Mesothelial cell of epicardium (in vitro differentiated cells): ENCODE measurements at places on chromosomes 5 and 9.
A peak's percentile ranks its signal among the peaks of the same experiment; 100 is the strongest.

GRCh38 chr9:71607461-71607881 lies 160.8 kb downstream of the CEMIP2 start:
- no peak for DNase-seq

- no peak for DNase-seq
These were observed 1.7 kb downstream of the INPP5E start for GRCh38 chr9:136437839-136438547.

- DNase-seq = no peak
These were observed 28.6 kb upstream of the FEM1C start for GRCh38 chr5:115573133-115573532.

DNA sequence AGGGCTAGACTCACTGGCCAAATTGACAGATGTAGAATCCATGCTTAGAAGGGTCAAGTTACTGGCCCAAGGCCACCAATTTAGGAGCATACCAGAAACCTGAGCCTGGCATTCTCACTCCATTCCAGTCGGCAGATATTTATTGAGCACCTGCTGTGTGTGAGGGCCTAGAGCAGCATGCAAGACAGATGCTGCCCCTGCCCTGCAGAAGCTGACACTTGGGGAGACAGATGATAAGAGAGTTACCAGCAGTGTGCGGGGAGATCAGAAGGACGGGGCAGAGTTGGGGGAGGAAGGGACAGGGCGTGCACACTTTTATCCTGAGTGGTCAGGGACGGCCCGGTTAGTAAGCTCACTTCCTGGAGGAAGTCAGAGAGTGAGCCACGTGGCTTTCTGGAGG lies 111.5 kb upstream of the RAPGEF1 start:
- no peak for DNase-seq

- DNase-seq = peak; percentile 79
These were observed 316.2 kb upstream of the CLINT1 start for GRCh38 chr5:158174918-158175851.

DNA sequence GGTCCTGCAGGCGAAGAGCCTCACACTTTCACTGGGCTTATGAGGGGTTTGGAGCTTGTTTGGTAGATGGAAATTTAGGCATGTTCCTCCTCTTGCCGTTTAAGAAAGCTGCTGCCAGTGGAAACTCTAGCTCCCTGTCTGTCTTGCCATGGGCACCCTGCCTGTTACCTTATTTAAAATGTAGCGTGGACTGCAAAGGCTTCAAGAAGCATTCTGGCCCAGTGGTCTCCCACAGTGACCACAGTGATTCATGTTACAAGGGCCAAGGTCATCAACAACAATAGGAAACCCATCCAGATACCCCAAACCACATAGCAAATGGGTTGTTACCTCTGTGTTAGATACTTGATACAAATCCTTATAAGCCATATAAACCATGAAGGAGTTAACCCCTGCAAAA lies 96.6 kb downstream of the DPYSL3 start:
- DNase-seq = no peak

DNA sequence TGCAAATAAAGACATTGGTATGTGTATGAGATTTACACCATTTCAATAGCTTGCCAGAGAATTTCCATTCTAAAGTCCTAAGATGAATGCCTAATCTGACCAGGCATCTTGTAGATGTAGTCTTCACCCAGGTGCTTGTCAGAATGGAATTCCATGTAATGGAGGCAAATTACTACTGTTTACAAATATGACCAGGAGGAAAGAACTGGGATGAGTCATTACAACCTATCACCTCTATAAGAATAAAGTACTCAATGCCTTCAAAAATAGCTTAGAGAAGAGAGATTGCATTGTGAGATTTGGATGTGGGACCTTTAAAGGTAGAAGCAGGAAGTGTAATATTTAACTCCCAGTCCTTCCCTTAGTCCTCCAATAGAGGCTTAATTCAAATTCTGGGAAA lies 507.0 kb upstream of the PTGER4 start:
- no peak for DNase-seq

- no peak for DNase-seq
These were observed 198.6 kb downstream of the PAX5 start for GRCh38 chr9:36835271-36835996.

GRCh38 chr5:34053133-34053532 lies 10.1 kb upstream of the C1QTNF3 start:
- no peak for DNase-seq

- DNase-seq = no peak
These were observed 17.1 kb downstream of the FBP1 start for GRCh38 chr9:94622087-94622800.

DNA sequence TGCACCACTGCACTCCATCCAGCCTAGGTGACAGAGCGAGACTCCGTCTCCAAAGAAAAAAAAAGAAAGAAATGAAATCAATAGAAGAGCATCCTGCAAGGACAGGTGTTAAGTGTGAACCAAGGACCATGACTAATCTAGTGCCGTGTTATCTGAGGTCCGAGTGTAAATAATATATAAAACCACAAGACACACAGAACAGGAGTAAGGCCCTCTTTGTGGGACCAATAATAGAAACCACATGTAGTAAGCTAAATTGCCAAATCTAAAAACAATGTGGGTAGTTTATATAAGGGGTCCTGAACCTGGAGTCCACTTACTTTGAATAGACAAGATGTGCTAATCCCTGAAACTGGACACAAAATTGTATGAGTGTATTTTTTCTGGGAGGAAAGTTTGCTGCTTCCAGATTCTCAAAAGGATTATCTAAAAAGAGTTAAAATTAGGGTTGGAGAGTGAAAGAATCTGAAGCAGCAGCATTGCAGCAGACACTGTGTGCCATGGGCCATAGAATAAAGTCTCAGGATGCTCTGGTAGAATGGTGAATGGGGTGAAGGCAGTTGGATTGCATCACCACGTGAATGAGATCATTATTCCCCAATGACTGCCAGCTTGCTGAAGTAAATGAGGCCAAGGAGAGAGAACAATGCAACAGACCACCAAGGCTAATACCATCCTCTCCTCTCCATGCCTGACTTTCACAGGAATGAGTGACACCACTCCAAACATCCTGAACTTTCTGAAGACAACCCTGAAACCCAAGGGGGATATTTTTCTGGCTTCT lies 222.7 kb downstream of the DCP2 start:
- DNase-seq = no peak

- no peak for DNase-seq
These were observed 472.3 kb downstream of the HINT1 start for GRCh38 chr5:130692770-130693169.

GRCh38 chr5:141966275-141966962 lies 2.5 kb upstream of the RNF14 start:
- no peak for DNase-seq

GRCh38 chr9:104961701-104962359 lies 33.9 kb upstream of the ABCA1 start:
- DNase-seq = no peak
